ENCODE measurements at places on chromosomes 7 and 10. TPM values are rescaled to one million over a fixed set of nuclear protein-coding genes. Genes with fewer than 3 reads are reported as not detected.

DNA sequence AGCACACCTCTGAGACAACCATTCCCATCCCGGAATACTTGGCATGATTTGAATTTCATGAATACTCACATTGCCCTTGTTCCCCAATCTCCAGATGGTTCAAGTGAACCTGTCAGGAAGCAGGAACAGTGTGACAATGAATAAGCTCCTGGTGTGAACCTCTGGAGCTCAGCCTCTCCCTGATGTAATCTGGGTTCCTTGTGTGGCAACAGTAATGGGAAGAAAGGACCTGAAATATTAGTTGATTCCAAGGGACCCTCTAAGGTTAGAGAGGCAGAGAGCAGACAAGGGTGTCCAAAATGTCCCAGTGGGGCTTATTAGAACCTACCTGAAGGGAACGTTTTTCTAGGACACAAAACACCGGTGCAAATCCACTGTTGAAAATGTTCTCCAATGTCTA lies 8.5 kb downstream of the OR2A7 start:
- no peaks in the 10 kb centered on the region for H3K4me1 ChIP-seq
- H3K4me3 ChIP-seq: no peak overlapping the region
- no peaks in the 10 kb centered on the region for H3K27me3 ChIP-seq
- H3K36me3 ChIP-seq: no peaks in the 10 kb centered on the region
- no peak for DNase-seq

DNA sequence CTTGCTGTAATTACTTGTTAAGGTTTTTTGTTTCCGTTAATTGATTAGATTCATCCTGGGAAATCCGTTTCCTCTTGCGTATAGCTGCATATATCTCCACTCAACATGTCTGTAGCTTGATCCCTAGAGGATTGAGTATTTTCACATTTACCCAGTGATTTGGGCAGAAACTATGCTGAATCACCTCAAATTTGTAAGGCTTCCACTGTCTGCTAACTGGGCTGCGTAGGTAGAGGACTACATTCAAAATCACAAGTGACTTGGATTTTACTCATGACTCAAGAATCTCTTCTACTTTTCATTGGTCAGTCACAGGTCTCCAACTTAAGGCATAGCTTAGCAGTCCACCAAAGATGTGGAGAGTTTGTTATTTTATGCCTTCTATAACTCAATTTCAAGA lies 141.8 kb downstream of the POLR1F start:
- H3K27ac ChIP-seq: no peak overlapping the region
- no peak overlapping the region for H3K4me3 ChIP-seq
- DNase-seq: no peak
- H3K4me1 ChIP-seq: no peaks in the 10 kb centered on the region
- H3K27me3 ChIP-seq: no peaks in the 10 kb centered on the region

DNA sequence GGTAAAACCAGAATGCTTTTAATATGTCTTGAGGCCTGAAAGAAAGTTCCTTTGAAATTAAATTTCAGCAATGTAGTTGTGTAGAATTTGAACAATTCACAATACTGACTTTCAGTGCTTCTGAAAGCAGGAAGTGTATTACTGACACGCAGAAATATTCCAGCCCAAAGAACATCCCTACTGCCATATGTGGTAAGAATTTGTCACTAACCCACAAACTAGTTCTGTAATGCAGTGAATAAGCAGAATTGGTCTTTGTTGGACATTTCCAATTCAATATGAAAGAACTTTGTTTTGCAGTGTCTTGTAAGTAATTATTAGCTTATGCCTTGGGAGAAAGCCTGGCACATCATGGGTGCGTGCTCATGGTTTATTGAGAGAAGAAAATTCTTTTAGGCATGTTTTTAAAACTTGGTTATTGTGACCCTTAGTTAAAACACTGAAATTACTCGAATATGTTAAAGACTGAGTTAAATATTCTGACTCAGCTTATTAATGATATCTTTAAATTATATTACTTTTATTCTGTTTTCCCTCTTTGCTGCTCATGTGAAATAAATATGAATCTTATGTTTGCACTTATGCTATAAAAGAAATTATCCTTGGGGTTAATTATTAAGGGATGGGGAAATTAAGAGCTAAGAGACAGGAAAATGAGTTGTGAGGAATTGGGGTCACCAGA lies 33.4 kb downstream of the PTPN12 start:
- DNase-seq: peak; percentile 94
- H3K4me1 ChIP-seq: peaks cover 58% of the 10 kb centered on the region
- no peak overlapping the region for H3K4me3 ChIP-seq
- peaks cover 35% of the 10 kb centered on the region for H3K36me3 ChIP-seq

EEPD1 gene
- 14.4 TPM for polyA plus RNA-seq

- no peak for DNase-seq
- no peak overlapping the region for H3K27ac ChIP-seq
- no peaks in the 10 kb centered on the region for H3K36me3 ChIP-seq
- H3K4me3 ChIP-seq: no peak overlapping the region
- no peaks in the 10 kb centered on the region for H3K4me1 ChIP-seq
- no peaks in the 10 kb centered on the region for H3K27me3 ChIP-seq
Measured at GRCh38 chr7:94250987-94251386, 143.7 kb upstream of the COL1A2 start.

- H3K36me3 ChIP-seq: no peaks in the 10 kb centered on the region
- H3K4me1 ChIP-seq: peaks cover 13% of the 10 kb centered on the region
- no peak for DNase-seq
- no peak overlapping the region for H3K4me3 ChIP-seq
- H3K27ac ChIP-seq: no peak overlapping the region
Measured at GRCh38 chr10:27720529-27720928, 25.1 kb downstream of the MKX start.

MBLAC1 gene
- 0.57 TPM for polyA plus RNA-seq

DNA sequence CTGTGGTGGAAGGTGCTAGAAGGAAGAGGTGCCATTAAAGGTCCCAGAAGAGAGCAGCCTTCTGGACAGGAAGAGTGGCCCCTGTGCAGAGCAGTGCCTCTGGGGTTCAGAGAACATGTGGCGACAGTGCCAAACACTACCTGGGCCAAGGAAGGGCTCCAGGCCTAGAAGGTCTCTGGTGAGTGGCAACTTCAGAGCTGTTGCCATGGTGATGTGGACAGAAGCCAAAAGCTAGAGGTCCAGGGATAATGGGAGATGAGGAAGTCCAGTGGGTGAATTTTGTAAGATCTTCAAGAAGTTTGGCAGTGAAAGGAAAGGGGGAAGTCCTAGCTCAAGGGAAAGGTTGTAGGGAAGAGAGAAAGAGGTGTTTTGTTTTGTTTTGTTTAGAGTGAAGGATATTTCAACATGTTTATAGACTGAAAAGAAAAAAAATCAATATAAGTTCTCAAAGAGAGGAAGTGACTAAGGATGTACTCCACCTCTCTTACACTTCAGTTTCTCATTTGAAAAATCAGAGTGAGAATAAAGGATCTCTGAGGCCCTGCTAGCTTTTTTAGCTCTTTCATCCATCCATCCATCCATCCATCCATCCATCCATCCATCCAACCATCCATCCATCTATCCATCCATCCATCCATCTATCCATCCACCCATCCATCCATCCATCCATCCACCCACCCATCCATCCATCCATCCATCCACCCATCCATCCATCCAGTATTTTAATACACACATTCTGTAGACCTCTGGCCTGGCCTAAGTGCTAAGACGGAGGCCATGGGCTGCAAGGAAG lies 77.1 kb upstream of the DUSP5 start:
- H3K27ac ChIP-seq: peak overlapping the region; percentile 79
- H3K4me1 ChIP-seq: peaks cover 74% of the 10 kb centered on the region
- H3K4me3 ChIP-seq: no peak overlapping the region
- no peaks in the 10 kb centered on the region for H3K27me3 ChIP-seq

MALRD1 gene
- not detected for polyA plus RNA-seq

- no peaks in the 10 kb centered on the region for H3K4me1 ChIP-seq
- no peak overlapping the region for H3K4me3 ChIP-seq
- no peaks in the 10 kb centered on the region for H3K27me3 ChIP-seq
- no peak overlapping the region for H3K27ac ChIP-seq
- no peaks in the 10 kb centered on the region for H3K36me3 ChIP-seq
- DNase-seq: peak; percentile 59
Measured at GRCh38 chr10:52951824-52952223, 179.2 kb upstream of the MBL2 start.

DNA sequence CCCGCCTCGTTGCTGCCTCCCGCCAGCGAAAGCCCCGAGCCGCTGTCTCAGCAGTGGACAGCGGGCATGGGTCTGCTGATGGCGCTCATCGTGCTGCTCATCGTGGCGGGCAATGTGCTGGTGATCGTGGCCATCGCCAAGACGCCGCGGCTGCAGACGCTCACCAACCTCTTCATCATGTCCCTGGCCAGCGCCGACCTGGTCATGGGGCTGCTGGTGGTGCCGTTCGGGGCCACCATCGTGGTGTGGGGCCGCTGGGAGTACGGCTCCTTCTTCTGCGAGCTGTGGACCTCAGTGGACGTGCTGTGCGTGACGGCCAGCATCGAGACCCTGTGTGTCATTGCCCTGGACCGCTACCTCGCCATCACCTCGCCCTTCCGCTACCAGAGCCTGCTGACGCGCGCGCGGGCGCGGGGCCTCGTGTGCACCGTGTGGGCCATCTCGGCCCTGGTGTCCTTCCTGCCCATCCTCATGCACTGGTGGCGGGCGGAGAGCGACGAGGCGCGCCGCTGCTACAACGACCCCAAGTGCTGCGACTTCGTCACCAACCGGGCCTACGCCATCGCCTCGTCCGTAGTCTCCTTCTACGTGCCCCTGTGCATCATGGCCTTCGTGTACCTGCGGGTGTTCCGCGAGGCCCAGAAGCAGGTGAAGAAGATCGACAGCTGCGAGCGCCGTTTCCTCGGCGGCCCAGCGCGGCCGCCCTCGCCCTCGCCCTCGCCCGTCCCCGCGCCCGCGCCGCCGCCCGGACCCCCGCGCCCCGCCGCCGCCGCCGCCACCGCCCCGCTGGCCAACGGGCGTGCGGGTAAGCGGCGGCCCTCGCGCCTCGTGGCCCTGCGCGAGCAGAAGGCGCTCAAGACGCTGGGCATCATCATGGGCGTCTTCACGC lies 825 bp downstream of the ADRB1 start:
- H3K27ac ChIP-seq: no peak overlapping the region
- H3K36me3 ChIP-seq: no peaks in the 10 kb centered on the region
- H3K4me3 ChIP-seq: peak overlapping the region; percentile 82
- H3K27me3 ChIP-seq: peaks cover 60% of the 10 kb centered on the region
- H3K4me1 ChIP-seq: peaks cover 62% of the 10 kb centered on the region

SFTPD gene
- polyA plus RNA-seq: 1.2 TPM

FASTK gene
- 127 TPM for polyA plus RNA-seq

GRCh38 chr7:99106411-99106810 lies 37.5 kb downstream of the SMURF1 start:
- H3K4me1 ChIP-seq: peaks cover 12% of the 10 kb centered on the region
- H3K36me3 ChIP-seq: no peaks in the 10 kb centered on the region
- H3K4me3 ChIP-seq: no peak overlapping the region

DNA sequence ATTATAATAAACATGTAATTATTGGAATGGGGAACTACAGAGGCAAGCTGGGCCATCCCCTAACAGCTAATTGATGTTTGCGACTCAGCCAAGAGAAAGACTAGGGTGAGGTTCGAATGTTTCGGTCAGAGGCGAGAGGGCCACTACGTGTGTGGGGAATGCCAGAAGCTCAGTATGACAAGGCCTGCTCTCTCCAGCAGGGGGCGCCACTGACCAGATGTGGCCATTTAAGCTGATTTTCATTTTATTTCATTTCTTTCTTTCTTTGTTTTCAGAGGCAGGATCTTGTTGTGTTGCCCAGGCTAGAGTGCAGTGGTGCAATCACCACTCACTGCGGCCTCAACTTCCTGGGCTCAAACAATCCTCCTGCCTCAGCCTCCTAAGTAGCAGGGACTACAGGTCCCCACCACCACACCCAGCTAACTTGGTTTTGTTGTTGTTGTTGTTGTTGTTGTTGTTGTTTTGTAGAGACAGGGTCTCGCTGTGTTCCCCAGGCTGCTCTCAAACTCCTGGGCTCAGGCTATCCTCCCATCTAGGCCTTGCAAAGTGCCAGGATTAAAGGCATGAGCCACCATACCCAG lies 38.1 kb downstream of the TMEM130 start:
- H3K36me3 ChIP-seq: no peaks in the 10 kb centered on the region
- H3K27me3 ChIP-seq: no peaks in the 10 kb centered on the region
- DNase-seq: peak; percentile 28
- H3K4me3 ChIP-seq: no peak overlapping the region
- H3K4me1 ChIP-seq: no peaks in the 10 kb centered on the region

- no peak overlapping the region for H3K4me3 ChIP-seq
- no peaks in the 10 kb centered on the region for H3K27me3 ChIP-seq
- peaks cover 46% of the 10 kb centered on the region for H3K36me3 ChIP-seq
- peaks cover 4% of the 10 kb centered on the region for H3K4me1 ChIP-seq
- no peak for DNase-seq
Measured at GRCh38 chr10:18666810-18667209, 7.6 kb downstream of the ARL5B start.

DNA sequence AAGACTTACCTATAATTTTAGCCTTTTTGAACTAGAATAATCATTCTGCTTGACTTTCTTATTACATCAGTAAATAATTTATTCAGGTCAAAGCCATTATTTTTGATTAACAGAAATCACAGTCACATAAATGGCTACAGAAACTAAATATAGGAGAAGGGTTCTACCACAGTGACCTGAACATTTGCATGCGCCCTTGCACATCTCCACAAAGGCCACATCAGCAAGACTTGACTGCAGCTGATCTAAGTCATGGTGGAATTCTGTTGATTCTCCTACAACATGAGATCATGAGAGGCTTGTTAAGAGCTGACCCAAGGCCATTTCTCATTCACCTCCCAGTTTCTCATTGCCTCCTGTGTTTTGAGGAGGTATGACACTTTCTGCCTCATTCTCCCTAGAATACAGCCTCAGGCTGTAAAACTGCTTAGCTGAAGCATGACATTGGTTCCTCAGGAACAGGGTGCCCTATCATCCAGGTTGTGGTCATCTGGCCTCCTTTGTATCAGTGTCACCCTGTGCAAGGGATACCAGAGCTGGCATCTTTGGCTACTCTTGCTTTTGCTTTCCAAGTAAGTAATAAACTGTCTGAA lies 6.7 kb upstream of the IMMP2L start:
- no peak overlapping the region for H3K4me3 ChIP-seq
- DNase-seq: no peak
- H3K36me3 ChIP-seq: no peaks in the 10 kb centered on the region
- no peaks in the 10 kb centered on the region for H3K27me3 ChIP-seq

Measured in CD14-positive monocyte (primary cell).